Inflammatory macrophage treated with lipopolysaccharide for 1 hour (primary cell): ENCODE measurements at places on chromosomes 16 and 17.
A peak's percentile ranks its signal among the peaks of the same experiment; 100 is the strongest.

GRCh38 chr17:70365091-70365583 lies 195.8 kb downstream of the KCNJ2 start:
- DNase-seq = peak; percentile 70

DNA sequence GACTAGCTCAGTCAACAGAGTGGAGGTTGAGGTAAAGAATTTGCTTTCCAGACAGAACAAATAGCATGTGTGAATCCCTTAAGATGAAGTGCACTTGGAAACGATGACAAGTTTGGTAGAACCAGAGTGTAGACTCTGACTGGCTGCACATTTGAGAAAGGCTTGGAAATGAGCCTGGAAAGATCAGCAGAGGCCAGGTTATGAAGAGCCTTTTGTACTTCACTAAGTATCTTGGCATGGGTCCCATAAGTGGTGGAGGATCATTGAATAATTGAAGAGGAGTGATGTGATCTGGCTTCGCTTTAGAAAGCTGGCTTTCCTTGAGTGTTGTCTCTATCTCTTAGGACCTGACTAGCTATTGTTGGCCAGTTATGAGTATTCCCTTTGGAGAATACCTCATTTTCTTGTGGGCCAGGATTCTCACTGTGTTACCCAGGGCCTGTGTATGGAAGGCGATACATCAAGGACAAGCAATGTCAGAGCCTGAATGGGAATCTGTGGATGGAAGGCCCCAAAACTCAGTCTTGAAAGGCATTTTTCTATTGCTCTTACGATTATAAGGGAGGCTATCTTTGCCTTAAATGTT lies 329.8 kb downstream of the UTP18 start:
- DNase-seq = no peak

- peak; percentile 72 for DNase-seq
These were observed 20.4 kb upstream of the WDR45B start for GRCh38 chr17:82668631-82669099.

DNA sequence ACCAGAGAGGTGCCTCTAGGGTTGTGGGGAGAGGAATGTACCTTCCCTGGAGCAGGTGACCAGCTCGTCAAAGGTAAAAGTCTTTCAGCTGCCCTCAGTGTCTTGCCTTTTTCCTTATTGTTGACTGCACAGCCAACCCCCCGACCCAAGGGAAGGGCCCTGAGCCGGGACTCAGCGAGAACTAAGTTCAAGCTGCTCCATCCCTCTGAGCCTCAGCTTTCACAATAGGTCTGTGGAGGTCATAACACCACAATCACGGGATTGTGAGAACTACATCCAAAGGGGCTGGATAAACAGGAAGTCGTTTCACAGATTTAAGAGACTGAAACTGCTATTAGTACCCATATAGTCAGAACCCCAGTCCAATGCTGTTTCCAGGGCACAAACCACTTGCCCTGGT lies 2.6 kb upstream of the KRT36 start:
- peak; percentile 78 for DNase-seq

DNA sequence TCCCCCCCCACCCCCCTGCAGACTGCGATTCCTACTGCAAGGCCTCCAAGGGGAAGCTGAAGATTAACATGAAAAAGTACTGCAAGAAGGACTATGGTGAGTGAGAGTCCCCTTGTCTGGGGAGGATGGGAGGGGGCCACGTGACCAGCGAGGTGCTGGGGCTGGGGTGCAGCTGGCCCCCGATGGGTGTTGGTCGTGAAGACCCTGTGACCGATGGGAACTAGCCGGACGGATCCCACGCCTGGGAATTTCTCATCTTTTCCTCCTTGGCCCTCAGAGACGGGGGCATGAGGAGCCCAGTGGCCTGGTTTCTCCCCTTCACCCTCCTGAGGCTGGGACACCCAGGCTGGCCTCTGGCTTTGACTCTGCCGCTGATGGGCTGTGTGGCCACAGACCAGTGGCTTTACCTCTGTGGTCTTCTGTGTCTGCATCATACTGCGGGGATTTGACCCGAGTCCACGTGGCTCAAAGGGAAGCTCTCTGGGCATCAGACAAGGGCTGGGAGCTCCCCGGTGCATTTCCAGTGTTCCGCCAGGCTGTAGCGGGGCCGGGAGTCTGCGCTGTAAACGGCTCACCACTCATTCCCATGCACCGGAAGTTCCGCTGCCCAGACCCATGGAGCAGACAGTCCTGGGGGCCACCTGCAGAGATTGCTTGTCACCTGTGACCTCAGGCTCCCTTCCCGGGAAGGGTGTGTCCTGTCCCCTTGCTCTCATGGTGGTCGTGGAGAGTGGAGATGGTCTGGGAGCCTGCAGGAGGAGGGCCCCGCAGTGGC lies 200.0 kb downstream of the NTN1 start:
- DNase-seq = no peak

GRCh38 chr16:4240624-4241023 lies 1.3 kb downstream of the SRL start:
- DNase-seq = no peak

- DNase-seq = peak; percentile 72
These were observed 35.3 kb downstream of the SOCS3 start for GRCh38 chr17:78324391-78325075.

DNA sequence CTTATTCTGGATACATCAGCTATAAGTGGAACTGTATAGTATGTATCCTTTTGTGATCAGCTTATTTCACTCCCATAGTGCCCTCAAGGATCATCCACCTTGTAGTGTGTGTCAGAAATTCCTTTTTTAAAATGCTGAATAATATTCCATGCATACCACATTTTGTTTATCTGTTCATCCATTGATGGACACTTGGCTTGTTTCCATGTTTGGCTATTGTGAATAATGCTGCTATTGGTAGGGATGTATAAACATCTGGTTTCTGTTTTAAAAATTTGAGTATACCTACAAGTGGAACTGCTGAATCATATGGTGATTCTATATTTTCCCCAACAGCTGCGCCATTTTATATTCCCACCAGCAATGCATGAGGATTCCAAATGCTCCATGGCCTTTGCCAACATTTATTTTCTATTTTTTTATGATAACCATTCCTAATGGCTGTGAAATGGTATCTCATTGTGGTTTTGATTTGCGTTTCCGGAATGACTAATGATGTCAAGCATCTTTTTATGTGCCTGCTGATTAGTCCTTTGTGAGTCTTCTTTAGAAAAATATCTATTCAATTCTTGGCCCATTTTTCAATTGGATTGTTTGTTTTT lies 11.6 kb downstream of the RCVRN start:
- no peak for DNase-seq

DNA sequence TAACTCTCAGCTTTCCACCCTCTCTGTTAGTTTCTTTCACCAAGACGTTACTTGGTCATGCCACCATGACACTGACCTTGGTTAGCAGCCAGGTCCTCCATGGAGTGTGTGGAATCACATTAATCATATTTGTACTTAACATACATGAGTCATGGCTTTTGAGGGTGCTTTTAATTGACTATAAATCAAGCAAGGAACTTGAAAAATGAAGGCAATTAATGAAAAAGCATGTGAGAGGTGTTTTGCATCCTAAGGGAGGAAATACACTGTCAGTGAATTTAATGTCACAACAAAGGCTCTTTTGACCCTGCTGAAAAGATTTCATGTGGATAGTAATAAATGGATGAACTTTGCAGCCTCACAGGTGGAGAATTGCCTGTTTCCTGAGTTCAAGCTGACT lies 240.7 kb downstream of the CDH13 start:
- no peak for DNase-seq
